Activated naive CD4-positive, alpha-beta T cell treated with Interleukin-2 at 50 U/mL for 16 hours (primary cell): ENCODE measurements at places on chromosomes 1 and 21.

DNA sequence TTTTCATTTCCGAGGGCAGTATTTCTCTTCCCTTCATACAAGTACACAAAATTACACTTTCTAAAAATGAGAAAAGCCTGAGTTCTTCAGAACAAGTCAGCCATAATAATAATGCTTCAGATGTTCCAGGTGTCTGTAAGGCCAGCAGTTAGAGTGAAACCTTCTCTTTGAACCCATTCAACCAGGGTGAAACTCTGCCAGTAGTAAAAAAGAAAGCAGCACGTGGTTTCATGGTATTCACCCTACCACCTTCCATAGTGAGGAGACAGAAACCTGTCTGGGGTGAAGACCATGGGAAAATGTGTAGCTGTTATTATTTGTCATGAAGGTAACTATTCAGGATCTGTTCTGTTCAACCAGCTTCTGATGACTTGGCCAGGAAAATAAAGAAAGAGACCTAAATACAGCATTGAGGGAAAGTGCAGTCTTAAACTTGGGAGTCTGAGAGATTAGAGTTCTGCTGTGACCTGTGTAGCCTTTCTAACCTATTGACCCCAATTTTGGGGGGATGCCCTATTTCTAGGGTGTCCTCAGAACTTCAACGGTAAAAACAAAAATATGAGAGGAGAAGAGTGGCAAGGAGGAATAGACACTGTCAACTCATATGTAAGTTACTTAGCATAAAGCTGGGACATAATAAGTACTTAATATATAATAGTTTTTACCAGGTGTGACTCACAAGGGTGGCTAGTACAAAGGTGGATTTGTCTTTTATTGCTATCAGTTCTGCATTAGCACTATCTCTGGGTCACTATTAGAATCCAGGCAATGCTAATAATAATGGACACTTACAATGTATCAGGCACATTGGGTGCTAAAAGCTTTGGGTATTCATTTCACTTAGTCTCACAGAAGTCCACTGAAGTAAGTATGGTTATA is 70.0 kb upstream of the TNFSF4 start:
- no peak for DNase-seq

DNA sequence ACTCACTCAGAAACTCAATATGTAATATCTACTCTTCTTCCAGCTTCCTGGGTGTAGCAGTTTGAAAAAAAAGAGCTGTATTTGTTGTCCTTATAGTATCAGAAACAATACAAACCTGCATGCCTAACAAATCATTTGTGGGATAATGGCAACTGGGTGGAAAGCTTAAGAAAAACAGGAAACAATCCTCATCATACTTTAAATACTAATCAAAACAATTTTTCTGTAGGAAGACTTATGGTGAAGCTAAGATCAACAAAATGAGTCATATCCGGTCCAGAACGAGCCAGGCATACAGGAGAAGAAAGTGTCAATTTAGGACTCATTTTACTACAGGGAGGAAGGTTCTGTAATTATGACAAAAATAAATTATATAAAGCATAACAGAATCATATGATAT is 181.8 kb upstream of the ADGRL4 start:
- DNase-seq: no peak

DNA sequence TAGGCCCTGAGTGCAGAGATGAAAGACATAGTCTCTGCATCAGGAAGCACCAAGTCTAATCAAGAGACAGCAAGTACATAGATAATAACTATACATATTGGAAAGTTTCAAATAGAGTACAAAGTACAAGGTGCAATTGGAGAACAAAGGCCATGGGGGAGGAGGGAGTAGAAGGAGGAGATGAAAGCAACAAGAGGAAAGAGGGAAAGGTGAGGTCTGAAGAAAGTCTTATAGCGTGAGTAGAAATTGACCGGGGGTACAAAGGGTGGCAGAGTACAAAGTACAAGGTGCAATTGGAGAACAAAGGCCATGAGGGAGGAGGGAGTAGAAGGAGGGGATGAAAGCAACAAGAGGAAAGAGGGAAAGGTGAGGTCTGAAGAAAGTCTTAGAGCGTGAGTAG is 244.2 kb upstream of the JUN start:
- DNase-seq: no peak

- DNase-seq: no peak
Observed at GRCh38 chr1:78490861-78491450, at the start of gene PTGFR. TSS of gene PTGFR (plus strand) at chr1:78490974. CDS start at chr1:78492744, 1,770 bp downstream.

- DNase-seq: no peak
Observed at GRCh38 chr1:185573677-185574076, 160.5 kb upstream of the HMCN1 start.

- DNase-seq: no peak
Observed at GRCh38 chr1:246308533-246309075, 198.5 kb downstream of the SMYD3 start.

GRCh38 chr21:39474611-39475010 is 22.8 kb downstream of the SH3BGR start:
- no peak for DNase-seq

DNA sequence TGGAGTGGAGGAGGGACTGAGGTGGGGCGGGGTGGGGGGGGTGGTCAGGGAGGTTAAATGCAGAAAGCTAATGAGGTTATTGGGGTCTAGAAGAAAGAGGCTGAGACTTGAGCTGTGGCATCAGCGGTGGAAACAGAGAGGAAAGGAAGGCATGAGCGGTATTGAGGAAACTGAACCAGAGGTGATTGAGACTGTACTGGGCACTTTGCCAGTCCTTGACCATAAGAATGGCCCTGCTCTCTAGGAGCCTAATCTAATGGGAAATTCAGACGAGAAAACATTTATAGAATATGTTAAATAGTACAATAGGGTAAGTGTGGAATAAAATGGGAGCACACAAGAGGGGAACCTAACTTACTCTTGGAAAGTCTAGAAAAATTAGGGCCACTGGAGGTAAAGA is 23.7 kb downstream of the SLC44A3 start:
- no peak for DNase-seq

- DNase-seq: no peak
Observed at GRCh38 chr1:57360846-57361407, 62.9 kb downstream of the DAB1 start.
